ENCODE measurements at places on chromosomes 2 and 18. TPM values are rescaled to one million over a fixed set of nuclear protein-coding genes. Genes with fewer than 3 reads are reported as not detected.

SGPP2 gene
- 2.3 TPM for total RNA-seq

ALPP gene
- total RNA-seq = not detected

EMILIN1 gene
- 18.4 TPM for total RNA-seq

DNA sequence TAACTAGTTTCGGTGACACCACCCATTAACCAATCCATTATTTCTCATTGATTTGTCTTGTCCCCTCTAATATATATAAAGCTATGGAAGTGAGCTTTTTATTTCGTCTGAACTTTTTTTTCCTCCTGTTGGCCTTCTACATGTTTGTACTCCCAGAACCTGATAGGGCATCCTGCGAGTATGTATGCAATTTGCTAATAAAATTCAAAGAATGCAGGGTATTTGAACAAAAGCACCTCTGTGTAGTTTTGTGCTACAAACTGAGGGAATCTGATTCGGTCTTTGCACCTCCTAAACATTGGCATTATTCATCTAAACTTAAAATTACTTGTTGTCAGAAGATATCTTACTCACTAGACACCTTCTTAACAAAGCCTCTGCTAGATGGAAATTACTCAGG, 242.9 kb upstream of the TMEFF2 start:
- H3K4me1 ChIP-seq = no peaks in the 10 kb centered on the region
- H3K36me3 ChIP-seq = no peaks in the 10 kb centered on the region
- no peak for DNase-seq
- no peak overlapping the region for H3K27ac ChIP-seq
- H3K27me3 ChIP-seq = no peaks in the 10 kb centered on the region
- H3K4me3 ChIP-seq = no peak overlapping the region

- no peaks in the 10 kb centered on the region for H3K4me1 ChIP-seq
- H3K27me3 ChIP-seq = no peaks in the 10 kb centered on the region
- H3K27ac ChIP-seq = no peak overlapping the region
- H3K36me3 ChIP-seq = no peaks in the 10 kb centered on the region
Measured at GRCh38 chr2:156124458-156124857, 208.1 kb downstream of the NR4A2 start.

GRCh38 chr2:177029501-177029900, 183.1 kb upstream of the HNRNPA3 start:
- H3K36me3 ChIP-seq = no peaks in the 10 kb centered on the region
- H3K4me3 ChIP-seq = no peak overlapping the region
- H3K4me1 ChIP-seq = no peaks in the 10 kb centered on the region
- DNase-seq = no peak
- H3K27ac ChIP-seq = no peak overlapping the region

DNA sequence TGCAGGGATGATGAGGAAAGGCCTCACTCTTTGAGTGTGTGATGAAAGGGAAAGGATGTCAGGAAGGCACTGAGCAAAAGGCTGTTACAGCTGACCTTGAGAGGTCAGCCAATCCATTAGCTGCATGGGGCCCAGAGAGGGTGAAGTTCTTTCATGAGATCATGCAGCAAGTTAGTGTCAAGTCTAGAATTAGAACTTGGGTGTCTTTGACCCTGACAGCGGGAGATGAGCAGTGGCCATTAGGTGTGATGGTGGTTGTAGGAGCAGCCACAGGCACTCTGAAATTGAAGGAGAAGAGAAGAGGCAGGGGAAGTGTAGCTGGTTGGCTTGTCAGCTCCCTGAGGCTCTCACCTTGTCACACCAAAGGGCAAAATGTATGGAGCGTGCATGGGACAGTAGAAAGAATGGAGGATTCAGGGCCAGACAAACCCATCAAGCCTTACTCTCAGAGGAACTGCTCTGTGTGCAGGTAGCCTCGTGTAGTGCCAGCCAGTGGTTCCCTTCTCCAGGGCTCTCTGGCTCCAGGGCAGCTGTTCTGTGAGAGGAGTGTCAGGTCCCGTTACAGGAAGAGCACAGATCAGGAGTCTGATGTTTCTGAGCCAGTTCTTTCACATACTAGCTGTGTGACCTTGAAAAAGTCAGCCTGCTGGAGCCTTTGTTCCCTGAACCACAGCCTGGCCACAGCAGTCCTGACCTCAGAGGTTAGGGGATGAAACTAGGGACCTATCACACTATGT, 35.9 kb downstream of the MAP4K4 start:
- H3K4me1 ChIP-seq = peaks cover 97% of the 10 kb centered on the region
- no peaks in the 10 kb centered on the region for H3K36me3 ChIP-seq
- H3K27ac ChIP-seq = peak overlapping the region; percentile 74
- H3K4me3 ChIP-seq = no peak overlapping the region

DNA sequence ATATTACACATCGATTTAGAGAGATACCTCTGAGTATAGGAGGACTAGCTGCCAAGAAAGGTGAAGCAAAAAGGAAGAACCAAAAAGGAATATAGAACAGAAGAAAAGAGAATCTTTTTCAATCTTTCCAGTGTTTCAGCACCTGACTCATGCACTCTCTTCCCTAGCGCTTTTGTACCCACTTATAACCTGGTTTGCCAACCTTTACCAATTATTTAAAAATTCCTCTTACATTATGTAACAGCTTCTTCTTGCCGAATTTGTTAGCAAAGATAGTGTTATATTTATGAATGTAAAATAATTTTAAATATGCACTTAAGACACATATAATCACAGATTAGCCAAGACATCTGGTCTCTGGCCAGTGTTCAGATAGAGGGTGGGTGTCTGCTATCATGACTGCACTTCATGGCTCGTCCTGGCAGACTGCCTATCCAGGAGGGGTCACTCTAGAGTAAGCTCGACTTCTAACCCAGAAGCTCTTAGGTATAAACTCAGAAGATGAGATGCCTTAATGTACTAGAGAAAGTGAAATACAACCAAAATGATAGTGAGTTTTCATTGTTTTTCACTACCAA, 122.9 kb downstream of the ATAD2B start:
- H3K27me3 ChIP-seq = no peaks in the 10 kb centered on the region
- peak; percentile 31 for DNase-seq
- H3K36me3 ChIP-seq = peaks cover 7% of the 10 kb centered on the region
- H3K4me3 ChIP-seq = no peak overlapping the region
- H3K4me1 ChIP-seq = peaks cover 15% of the 10 kb centered on the region

DNA sequence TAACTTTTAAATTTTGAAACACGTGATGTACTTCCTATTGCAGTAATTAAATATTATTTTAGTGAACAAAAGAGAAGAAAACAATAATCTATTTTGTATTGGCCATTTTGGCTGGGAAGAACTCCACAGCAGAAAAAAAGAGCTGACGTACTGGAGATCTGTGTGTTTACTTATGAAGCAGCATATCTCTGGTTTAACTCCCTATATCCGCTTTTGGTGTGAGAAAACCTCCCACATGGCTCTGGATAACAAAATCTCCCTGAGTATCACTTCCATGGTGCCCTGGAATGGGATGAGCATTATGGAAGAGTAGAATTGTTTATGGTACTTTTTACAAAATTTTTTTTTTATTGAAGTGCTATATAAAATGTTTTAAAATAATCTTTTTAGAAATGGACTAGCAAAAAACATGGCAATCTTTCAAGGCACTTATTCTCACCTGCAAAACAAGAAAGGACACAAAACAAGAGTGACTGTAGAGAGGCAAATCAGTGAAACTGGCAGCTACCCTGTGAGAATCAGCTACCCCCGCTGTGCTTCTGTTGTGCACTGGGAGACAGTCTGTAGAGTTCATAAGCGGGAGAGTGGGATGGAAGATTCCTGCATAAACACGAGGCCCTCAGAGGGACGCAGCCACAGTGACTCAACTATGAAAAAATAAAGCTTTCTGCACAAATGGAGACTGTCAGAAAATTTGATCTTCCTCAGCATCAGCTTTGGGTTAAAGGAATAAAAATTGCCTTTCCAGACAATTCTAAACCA, 762.2 kb upstream of the HS6ST1 start:
- H3K27me3 ChIP-seq = peaks cover 37% of the 10 kb centered on the region
- H3K4me1 ChIP-seq = no peaks in the 10 kb centered on the region
- no peak overlapping the region for H3K4me3 ChIP-seq

DNA sequence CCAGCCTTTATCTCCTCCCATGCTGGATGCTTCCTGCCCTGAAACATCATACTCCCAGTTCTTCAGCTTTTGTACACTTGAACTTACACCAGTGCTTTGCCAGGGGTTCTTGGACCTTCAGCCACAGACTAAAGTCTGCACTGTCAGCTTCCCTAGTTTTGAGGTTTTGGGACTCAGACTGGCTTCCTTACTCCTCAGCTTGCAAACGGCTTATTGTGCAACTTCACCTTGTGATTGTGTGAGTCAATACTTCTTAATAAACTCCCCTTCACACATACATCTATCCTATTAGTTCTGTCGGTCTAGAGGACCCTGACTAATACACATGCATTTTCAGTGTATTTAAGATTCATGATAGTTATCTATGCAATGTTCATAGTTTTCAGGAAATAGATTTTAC, 35.8 kb upstream of the ZNF804A start:
- no peaks in the 10 kb centered on the region for H3K4me1 ChIP-seq
- H3K27me3 ChIP-seq = no peaks in the 10 kb centered on the region
- H3K36me3 ChIP-seq = no peaks in the 10 kb centered on the region

GRCh38 chr2:112579241-112579640, 5.2 kb upstream of the CHCHD5 start:
- no peak overlapping the region for H3K4me3 ChIP-seq
- peaks cover 26% of the 10 kb centered on the region for H3K36me3 ChIP-seq
- peaks cover 16% of the 10 kb centered on the region for H3K4me1 ChIP-seq
- DNase-seq = no peak

Measured in left ventricle myocardium inferior (tissue), 1 donor.